ENCODE measurements at places on chromosomes 4 and X.

DNA sequence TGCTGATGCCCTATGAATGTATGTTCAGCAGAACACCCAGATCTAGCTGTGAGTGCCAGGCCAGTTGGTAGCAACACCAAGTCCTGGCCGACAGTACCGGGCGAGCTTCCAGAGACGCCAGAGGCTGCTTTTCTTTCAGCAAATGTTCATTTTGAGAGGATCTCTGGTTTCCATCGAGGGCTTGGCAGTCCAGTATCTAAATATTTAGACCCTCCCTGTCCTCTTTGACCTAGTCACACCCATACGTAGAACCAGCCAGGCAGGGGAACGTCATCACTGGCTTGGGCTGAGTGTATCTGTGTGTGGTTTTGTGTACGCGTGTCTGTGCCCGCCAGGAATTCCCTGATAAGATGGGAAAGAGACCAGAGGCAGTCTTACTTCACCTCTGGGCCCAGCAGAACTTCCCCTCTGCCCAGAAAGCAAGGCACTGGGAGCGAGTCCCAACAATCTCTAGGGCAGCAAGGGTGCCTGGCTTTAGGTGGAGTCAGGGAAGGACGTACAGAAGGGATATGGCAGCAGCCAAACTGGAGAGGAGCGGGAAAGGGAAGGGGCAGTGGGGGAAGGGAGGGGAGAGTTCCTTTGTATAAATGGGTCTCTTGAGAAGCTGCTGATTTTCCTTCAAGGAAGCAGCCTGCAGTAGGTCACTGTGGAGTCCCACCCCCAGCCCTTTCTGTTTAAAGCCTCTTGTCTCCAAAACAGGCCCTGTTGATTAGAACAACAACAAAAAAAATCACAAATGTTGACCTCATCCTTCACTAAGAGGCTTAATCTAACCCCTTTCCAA, 15.0 kb upstream of the ELF4 start:
- DNase-seq, result peak; percentile 76

DNA sequence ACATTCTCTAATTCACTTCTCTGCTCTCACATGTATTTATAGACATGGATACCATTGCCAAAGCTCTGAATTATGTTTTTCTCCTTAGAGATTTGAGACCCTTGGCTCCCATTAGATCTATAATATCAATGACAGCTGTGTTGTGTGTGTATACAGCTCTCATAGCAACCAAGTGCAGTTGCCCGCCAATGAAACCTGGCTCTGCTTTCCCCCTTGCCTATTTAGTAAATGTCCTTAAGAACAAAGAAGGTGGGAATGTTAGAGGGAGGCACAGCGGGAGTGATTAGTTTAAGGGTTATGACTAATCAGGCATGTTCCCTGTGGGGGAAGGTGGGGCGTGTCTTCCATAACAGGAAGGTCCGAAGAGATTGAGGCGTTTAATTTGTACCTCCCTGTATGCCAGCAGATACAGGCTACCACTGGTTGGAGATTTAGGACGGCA, 100.5 kb upstream of the TBC1D9 start:
- no peak for DNase-seq

DNA sequence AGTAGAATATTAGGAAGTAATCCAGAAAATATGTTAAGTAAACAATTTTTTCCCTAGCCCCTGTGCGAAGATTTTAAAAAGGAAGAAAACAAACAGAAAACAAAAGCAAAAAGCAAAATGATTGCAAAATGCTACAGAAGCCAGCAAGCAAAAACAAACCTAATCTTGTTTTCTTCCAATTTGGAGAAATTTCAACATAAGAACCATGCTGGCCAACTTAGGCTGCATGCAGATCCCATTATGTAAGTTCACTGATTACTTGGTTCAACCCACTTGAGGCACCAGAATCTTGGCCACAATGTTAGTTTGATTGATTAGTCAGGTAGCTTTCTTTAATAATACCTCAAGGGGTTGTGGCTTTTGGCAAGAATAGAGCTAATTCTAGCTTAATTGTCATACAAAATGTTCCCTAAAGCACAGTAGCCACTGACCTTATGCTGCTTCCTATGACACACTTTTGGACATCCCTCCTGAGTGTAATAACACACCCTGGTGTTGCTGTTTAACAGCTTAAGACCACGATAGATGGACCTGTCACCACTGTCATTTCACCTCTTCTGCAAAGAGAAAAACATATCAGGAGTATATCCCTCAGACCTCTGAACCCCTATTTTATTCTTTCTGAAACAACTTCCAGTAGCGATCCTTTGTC, 2342.1 kb downstream of the PCDH7 start:
- no peak for DNase-seq

DNA sequence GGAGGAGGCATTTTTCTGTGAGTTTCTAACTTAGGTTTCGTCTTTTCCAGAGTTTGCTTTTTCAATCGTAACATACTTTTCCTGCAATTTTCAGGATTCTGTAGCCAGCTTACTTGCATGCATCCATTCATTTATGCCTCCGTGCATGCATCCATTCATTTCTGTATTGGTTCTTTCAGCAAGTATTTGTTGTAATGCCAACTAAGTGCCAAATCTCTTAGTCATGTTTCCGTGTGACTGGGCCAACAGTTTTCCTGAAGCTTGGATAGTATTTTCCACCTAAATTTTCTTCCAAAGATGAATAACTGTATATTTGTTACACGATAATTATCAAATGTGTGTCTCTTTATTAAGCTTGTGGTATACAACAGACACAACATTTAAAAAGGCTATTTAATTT, 41.5 kb downstream of the CBLL2 start:
- no peak for DNase-seq

DNA sequence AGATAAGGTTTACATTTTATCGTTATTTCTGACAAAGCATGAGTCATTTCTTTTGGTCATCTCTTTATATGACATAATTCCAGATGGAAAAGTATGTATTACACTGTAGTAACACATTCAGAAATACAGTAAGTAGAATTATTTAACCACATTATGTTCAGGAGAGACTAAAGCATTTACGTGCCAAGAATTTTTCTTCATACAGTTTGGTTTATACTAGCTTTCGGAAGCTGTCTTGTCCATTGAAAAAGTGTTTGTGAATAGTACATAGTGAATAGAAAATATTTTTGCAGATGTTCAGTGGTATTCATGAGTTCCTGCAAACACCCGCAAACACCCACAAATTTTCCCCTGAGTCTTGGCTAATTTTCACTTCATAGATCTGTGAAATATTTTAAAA, 1033.0 kb upstream of the INTU start:
- no peak for DNase-seq

DNA sequence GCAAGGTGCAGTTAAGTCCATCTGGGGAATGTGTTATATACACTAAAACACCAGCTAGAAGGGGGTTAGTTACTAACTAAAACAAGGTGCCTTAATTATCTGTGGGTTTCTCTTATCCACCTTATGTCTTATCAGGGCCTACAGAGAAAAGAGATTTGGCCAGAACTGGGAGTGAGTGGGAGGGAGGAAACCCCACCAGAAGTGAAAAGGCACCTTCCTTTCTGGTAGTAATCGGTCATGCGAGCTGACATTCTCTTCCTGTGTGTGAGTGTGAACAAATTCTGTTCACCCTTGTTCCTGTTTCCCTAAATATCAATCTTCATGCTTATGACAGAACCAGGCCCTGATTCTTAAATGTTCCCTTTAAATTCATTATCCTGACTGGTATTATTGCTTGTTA, 43.5 kb downstream of the SRPX2 start:
- DNase-seq, result no peak

Data from tibial artery (tissue), 4 donors.